ENCODE measurements at places on chromosomes 7 and 10. TPM values are rescaled to one million over a fixed set of nuclear protein-coding genes. Genes with fewer than 3 reads are reported as not detected.

The GJD4 gene
- not detected for total RNA-seq

GRCh38 chr7:85664341-85664740, 477.5 kb upstream of the SEMA3D start:
- no peaks in the 10 kb centered on the region for H3K36me3 ChIP-seq
- no peak overlapping the region for H3K27ac ChIP-seq
- H3K27me3 ChIP-seq, result no peaks in the 10 kb centered on the region
- H3K4me1 ChIP-seq, result no peaks in the 10 kb centered on the region
- H3K4me3 ChIP-seq, result no peak overlapping the region

- no peak for DNase-seq
- no peaks in the 10 kb centered on the region for H3K36me3 ChIP-seq
These were observed 676.3 kb upstream of the KCND2 start for GRCh38 chr7:119596651-119597050.

The NT5C3A gene
- total RNA-seq, result 43.8 TPM

GRCh38 chr10:26970667-26971066, 109.9 kb upstream of the ABI1 start:
- H3K4me1 ChIP-seq, result no peaks in the 10 kb centered on the region
- no peak for DNase-seq
- no peaks in the 10 kb centered on the region for H3K36me3 ChIP-seq
- H3K4me3 ChIP-seq, result no peak overlapping the region

The SFRP4 gene
- not detected for total RNA-seq

GRCh38 chr10:122957474-122957873, 3.4 kb upstream of the C10orf88 start:
- no peak for DNase-seq
- H3K4me1 ChIP-seq, result no peaks in the 10 kb centered on the region
- no peaks in the 10 kb centered on the region for H3K27me3 ChIP-seq
- no peak overlapping the region for H3K27ac ChIP-seq
- no peaks in the 10 kb centered on the region for H3K36me3 ChIP-seq
- H3K4me3 ChIP-seq, result no peak overlapping the region

The TRIM73 gene
- total RNA-seq, result 16.7 TPM

- H3K27ac ChIP-seq, result no peak overlapping the region
- DNase-seq, result no peak
- H3K36me3 ChIP-seq, result no peaks in the 10 kb centered on the region
These were observed 101.3 kb downstream of the TCERG1L start for GRCh38 chr10:131210181-131210580.

DNA sequence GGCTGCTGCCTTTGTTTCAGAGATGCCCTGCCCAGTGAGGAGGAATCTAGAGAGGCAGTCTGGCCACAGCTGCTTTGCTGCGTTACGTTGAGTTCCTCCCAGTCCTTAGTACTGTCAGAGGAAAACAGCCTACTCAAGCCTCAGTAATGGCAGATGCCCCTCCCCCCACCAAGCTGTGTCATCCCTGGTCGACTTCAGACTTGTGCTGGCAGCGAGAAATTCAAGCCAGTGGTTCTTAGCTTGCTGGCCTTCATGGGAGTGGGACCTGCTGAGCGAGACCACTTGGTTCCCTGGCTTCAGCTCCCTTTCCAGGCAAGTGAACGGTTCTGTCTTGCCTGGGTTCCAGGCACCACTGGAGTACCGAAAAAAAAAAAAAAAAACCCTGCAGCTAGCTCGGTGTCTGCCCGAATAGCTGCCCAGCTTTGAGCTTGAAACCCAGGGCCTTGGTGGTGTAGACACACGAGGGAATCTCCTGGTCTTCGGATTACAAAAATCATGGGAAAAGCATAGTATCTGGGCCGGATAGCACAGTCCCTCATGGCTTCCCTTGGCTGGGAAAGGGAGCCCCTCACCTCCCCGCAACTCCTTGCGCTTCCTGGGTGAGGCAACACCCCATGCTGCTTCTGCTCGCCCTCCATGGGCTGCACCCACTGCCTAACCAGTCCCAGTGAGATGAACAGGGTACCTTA, 9.1 kb downstream of the SDHAF3 start:
- no peaks in the 10 kb centered on the region for H3K36me3 ChIP-seq
- DNase-seq, result no peak
- no peak overlapping the region for H3K27ac ChIP-seq
- no peaks in the 10 kb centered on the region for H3K27me3 ChIP-seq
- H3K4me3 ChIP-seq, result no peak overlapping the region

The NODAL gene
- not detected for total RNA-seq

The ABCB1 gene
- total RNA-seq, result not detected

DNA sequence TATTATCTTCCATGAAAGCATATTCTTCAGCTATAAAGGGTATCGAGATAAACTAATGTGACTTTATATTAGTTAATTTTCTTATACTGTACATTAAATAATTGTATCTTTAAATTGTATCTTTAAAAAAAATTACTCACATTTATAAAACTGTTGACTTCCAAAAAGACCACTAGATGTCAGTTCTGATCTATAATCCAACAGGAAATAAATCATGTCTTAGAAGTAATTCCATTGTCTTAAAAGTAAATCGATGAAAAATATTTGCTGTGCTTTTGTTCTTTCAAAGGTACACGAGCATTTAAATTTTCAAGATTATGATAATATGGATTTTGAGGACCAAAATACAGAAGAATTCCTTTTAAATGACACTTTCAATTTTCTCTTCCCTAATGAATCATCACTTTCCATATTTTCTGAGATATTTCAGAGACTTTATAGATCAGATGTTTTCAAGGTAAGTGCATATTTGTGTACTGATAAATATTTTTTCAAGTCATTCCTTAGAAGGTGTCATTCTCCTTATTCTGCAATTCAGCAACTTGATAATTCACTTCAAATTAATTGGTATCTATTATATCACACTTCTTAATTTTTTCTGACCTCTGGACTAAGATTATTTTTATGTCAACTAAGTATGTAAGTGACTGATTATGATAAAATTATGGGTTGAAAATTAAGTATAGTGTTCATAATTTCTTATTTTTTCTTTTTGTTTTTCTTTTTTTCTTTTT, 138.5 kb downstream of the CPED1 start:
- H3K27ac ChIP-seq, result no peak overlapping the region
- no peaks in the 10 kb centered on the region for H3K36me3 ChIP-seq
- no peak overlapping the region for H3K4me3 ChIP-seq
- no peaks in the 10 kb centered on the region for H3K4me1 ChIP-seq

Data from PC-9 (cell line).